ENCODE measurements at places on chromosomes 4 and X.

DNA sequence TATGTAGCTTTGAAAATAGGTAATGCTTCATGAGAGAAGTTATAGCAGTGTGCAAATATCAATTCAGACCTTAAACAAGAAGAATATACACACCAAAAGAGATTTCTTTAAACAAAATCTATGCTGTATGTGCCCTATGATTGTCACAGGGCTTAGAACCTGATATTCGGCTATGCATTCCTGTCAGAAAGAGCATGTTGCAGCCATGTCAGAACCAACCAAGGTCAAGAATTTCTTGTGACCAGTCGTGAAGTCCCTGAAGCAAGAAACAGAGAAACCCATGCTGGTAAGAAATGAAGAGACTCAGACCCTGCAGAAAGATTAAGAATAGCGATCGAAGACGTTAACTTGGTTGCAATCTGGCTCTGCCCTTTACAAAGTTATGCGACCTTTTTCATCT lies 210.3 kb upstream of the SPIN4 start:
- DNase-seq = no peak

DNA sequence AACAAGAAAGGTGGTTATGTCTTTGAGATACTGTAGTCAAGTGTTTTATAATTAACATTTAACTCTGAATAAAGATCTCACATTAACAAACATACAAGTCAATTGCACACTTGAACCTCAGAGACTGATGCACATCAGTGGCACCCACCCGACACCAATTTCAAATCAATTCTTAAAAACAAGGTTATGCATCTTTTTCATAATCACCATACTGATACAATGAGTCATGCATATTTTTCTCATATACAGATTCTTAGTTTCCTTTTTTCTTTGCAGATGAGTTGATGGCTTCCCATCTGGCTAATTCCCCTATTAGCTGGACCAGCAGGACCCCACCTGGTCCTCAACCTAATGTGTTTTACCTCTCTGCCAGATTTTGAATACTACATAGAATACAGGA lies 136.2 kb upstream of the RPL34 start:
- no peak for DNase-seq

DNA sequence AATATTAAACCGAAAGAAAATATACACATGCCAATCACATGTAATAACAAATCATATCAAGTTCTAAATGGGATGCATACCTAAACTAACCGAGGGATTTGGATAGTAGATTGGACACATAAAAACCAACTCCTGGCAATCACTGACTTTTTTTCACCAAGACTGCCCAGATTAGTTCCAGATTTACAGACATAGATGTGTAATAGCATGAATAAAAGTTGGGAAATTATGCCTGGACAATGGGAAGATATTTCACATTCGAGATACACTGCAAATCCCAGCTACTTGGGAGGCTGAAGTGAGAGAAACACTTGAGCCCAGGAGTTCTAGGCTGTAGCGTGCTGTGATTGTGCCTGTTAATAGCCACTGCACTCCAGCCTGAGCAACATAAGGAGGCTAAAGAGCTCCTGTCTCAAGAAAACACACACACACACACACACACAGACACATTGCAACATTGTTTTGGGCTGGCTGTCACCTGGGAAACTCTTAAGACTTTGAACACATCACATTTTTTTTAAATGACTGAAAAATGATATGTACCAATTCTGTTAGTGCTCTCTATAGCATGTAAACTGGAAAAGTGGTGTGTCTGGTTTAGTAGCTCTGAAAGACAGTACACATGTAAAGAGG lies 5.7 kb downstream of the RAB40A start:
- no peak for DNase-seq

- DNase-seq = no peak
Observed at GRCh38 chr4:189769131-189769530, 171.5 kb upstream of the FRG1 start.

DNA sequence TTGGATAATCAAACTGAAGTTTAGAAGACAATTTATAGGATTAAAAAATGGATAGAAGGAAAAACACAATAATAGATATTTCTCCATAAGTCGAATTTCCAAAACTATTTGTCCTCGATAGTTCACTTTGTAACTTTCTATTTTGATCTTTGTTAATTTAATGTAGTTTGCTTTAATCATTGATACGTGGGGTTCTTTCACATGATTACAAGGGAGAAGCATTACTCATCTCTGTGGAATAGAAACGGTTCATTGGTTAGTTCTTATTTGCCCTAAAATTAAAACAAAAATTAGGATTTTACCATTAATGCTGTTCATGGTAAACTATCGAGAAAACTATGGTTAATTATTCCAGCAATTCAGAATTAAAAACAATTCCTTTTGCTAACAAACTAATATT lies 2.1 kb downstream of the TET2 start:
- no peak for DNase-seq

- no peak for DNase-seq
Observed at GRCh38 chr4:82918091-82918490, 17.6 kb downstream of the THAP9 start.

GRCh38 chr4:61440321-61440720 lies 240.2 kb downstream of the ADGRL3 start:
- no peak for DNase-seq

DNA sequence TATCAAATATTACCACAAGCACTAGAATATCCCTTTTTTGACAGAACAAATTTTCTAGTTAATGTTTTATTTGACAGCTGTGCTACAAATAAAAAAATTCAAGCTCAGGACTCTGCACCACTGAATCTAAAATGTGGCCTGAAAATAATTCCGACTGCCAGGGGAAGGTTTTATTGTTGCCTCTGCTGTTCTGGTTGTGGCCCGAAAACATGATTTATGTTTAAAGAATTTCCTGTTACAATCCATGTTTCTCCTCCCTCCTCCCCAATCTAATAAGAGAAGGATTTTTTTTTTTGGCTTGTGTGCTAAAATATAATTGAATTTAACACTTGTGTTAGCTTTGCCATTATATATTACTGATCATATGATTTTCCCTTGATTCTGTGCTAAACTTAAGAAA lies 227.8 kb downstream of the DCLK2 start:
- DNase-seq = no peak

DNA sequence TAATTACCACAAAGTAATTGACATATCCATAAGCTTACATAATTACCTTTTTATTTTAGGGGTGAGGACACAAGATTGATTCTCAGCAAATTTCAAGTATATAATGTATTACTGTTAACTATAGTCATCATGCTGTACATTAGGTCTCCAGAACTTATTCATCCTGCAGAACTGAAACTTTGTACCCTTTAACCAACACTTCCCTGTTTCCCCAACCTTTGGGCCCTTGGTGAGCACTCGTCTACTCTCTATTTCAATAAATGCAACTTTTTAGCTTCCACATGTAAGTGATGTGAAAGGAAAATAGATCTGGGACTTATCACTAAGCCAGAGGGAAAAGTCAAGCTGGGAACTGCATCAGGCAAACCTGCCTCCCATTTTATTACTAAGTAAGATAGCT lies 33.6 kb upstream of the CCNG2 start:
- no peak for DNase-seq

DNA sequence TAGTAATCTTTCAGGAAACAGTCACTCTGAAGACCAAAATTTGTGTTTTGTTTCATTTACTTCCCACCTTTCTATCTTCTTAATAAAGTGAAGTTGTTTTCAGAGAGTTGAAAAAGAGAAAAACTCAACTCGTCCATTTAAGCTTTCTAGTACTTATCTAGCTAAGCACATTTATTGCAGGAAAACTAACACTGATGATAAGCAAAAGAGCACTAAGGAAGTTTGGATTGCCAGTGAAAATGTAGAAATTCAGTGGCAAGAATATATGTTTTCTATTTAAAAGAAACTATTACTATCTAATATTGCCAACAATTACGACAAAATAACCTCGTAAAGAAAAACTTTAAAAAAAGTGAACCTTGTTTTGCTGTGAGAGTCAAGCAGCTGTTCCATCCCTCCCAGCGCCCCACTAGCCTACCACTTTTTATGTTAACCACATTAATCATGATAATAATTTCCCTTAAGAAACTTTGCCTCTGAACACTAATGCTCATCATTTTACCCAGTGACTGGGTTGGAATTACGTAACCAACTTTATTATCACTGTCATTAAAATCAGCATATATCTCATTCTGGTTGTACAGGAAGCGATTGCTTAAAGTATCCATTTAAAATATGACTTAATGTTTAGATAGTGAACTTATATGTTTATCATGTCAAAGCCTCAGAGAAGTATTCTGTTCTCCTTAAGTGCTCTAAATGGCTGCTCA lies 24.8 kb downstream of the SPRY1 start:
- no peak for DNase-seq
